ENCODE measurements at places on chromosomes 2 and 18. TPM values are rescaled to one million over a fixed set of nuclear protein-coding genes. Genes with fewer than 3 reads are reported as not detected.

The ANKRD53 gene
- total RNA-seq: 1.8 TPM

The DSC1 gene
- total RNA-seq: not detected

The PAX3 gene
- 189 TPM for total RNA-seq

The AQP12A gene
- not detected for total RNA-seq

The ACVR1 gene
- total RNA-seq: 19.0 TPM

The NRP2 gene
- total RNA-seq: 264 TPM

The CCDC68 gene
- total RNA-seq: under 0.01 TPM

The SLC9A4 gene
- not detected for total RNA-seq

The C1QL2 gene
- not detected for total RNA-seq

The HNMT gene
- total RNA-seq: 62.3 TPM

The EIF2AK2 gene
- 167 TPM for total RNA-seq

The TBR1 gene
- total RNA-seq: under 0.01 TPM

The NABP1 gene
- 58.9 TPM for total RNA-seq

The RAB17 gene
- 59.6 TPM for total RNA-seq

The PDE11A gene
- 0.36 TPM for total RNA-seq

The CHRND gene
- total RNA-seq: not detected

The FKBP7 gene
- total RNA-seq: 30.3 TPM

The CHRNG gene
- total RNA-seq: not detected

The AQP12B gene
- not detected for total RNA-seq

The UPP2 gene
- total RNA-seq: not detected

The LIMS3 gene
- total RNA-seq: 0.15 TPM

The ABCG8 gene
- not detected for total RNA-seq

The KCMF1 gene
- total RNA-seq: 43.7 TPM

The FARSB gene
- total RNA-seq: 15.5 TPM
